ENCODE measurements at places on chromosomes 2 and 18.

DNA sequence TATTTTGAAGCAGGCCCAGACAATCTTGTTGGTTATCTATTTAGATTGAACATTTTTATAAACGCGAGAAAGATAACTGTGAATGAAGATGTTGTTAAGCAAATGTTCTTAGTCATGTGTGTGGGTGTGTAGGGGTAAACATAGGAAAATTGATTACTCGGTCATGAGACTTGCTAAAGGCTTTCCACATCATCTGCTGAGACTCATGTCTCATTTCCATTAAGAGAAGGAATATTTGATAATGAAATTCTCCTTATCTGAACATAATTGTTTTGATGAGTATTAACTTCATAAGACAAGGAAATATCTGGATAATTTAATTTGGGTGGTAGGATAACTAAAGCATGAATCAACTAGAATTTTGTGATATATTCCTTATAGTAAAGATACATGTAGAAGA is 19.7 kb downstream of the CCDC102B start:
- DNase-seq, result no peak

- DNase-seq, result no peak
Measured at GRCh38 chr2:162711832-162712540, 126.6 kb downstream of the KCNH7 start.

DNA sequence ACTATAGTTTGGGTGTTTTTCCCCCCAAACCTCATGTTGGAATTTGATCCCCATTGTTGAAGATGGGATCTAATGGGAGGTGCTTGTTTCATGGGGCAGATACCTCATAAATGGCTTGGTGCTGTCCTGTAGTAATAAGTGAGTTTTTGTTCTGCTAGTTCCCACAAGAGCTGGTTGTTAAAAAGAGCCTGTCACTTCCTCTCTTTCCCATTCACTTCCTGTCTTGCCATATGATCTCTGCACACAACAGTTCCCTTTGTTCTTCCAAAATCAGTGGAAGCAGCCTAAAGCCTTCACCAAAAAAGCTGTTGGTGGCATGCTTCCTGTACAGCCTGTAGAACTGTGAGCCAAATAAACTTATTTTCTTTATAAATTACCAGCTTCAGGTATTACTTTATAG is 768.2 kb upstream of the VRK2 start:
- no peak for DNase-seq

- DNase-seq, result no peak
Measured at GRCh38 chr2:236688563-236689392, 119.2 kb downstream of the ACKR3 start.

DNA sequence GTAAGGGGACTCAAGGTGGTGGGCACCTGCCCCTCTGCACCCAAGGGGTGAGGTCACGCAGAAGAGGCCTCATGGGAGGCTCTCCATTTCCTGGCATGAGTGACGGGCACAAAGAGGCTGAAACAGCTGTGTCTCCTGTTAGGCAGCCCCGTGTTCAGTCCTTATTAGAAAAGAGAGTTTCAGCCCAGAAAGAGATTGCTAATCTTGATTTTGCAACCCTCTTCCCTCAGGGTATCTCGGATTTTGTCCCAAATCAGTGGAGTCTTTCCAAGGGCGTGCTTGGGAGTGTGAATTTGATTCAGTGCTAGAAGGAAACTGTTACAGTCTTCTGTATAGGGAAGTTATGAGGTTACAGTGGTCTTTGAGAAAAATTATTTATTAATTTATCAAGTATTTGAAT is 10.4 kb downstream of the TNFRSF11A start:
- DNase-seq, result no peak

- DNase-seq, result no peak
Measured at GRCh38 chr2:236117861-236118269, 50.3 kb downstream of the GBX2 start.

DNA sequence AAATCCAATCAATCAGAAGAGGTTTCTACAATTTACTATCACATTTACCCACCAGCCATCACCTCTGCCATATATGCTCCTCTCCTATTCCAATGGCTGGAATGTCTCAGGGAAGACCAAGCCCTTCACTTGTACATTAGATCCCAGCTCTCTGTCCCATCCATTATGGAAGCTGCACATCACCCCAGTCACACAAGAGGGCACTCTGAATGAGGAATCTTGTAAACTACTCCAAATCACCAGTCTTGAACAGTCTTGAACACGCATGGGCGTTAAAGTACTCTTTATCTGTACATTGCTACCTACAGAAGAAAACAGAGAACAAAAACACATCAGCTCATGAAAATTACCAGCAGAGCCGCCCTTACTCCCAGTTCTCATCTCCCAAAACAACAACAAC is 38.7 kb downstream of the ZC3H8 start:
- DNase-seq, result no peak

GRCh38 chr2:15641530-15641982 is 49.9 kb downstream of the DDX1 start:
- DNase-seq, result no peak

GRCh38 chr2:28346587-28346986 is 46.1 kb upstream of the FOSL2 start:
- DNase-seq, result no peak

DNA sequence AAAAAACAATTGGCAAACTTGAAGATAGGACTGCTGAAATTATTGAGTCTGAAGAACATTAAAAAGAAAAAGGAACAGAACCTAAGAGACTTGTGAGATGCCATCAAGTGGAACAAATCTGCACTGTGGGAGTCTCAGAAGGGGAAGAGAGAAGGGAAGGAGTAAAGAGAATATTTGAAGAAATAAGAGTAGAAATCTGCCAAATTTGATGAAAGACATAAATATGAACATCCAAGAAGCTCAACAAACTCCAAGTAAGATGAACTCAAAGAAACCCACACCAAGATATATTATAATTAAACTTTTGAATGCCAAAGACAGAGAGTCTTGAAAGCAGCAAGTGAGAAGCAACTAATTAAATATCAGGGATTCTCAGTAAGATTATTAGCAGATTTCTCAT is 102.7 kb downstream of the ZNF519 start:
- no peak for DNase-seq

DNA sequence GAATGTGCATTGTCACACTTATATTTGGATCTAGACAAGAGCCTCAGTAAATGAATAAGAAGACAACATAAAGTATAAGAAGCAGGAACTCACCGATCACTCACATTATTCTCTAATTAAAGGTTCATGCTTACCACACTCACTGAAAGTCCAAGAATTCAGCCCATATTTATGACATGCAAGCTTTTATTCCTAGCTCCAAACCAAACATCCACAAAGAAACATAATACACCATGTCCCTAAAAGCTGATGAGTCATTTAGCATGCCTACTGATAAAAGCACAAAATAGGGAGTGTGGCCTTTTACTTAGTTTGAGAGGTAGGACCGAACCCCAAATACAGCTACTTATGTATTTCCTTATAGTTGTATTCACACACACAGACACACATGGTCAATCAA is 1094.6 kb upstream of the CDH2 start:
- no peak for DNase-seq

GRCh38 chr18:62407660-62408059 is 82.5 kb downstream of the TNFRSF11A start:
- no peak for DNase-seq

- DNase-seq, result peak; percentile 4
Measured at GRCh38 chr2:222613715-222614331, 42.1 kb downstream of the FARSB start.

DNA sequence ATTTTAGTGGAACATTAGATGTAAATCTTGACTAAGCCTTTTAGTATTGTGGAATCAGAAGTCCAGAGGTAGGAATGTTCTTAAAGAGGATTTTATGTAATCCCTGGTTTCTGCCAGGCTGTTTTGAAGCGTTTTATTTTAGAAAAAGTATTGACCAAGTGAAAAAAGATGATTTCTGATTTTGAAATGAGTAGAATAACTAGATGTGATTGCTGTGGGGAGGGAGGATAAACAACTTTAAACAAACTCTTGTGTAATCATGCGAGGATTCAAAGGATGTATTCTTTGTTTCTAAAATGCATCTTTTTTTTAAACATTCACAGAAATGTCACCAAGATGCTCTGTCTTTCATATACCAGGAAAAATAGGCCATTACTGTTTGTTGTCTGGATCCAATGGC is 53.9 kb downstream of the PHLPP1 start:
- no peak for DNase-seq

DNA sequence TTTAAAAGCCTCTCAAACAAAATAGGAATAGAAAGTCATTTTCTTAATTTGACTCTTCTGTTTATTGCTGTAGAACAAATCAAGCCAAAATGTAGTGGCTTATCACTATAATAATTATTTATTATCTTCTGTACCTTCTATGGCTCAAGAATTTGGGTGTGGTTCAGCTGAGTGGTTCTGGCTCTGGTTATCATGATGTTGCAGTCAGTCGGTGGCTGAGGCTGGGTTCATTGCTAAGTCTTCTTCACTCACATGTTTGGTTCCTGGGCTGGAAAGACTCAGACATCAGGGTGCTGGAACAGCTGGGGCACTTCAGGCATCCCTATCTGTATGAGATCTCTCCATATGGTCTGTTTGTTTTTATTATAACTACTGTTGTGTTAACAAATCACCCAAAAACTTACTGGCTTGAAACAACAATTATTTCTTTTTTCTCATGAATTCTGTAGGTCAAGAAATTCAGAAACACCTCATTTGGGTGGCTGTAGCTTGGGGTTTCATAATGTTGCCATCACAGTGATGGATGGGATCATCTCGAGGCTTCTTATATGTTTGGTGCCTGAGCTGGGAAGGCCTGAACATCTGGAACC is 242.6 kb upstream of the FBXO11 start:
- DNase-seq, result no peak

DNA sequence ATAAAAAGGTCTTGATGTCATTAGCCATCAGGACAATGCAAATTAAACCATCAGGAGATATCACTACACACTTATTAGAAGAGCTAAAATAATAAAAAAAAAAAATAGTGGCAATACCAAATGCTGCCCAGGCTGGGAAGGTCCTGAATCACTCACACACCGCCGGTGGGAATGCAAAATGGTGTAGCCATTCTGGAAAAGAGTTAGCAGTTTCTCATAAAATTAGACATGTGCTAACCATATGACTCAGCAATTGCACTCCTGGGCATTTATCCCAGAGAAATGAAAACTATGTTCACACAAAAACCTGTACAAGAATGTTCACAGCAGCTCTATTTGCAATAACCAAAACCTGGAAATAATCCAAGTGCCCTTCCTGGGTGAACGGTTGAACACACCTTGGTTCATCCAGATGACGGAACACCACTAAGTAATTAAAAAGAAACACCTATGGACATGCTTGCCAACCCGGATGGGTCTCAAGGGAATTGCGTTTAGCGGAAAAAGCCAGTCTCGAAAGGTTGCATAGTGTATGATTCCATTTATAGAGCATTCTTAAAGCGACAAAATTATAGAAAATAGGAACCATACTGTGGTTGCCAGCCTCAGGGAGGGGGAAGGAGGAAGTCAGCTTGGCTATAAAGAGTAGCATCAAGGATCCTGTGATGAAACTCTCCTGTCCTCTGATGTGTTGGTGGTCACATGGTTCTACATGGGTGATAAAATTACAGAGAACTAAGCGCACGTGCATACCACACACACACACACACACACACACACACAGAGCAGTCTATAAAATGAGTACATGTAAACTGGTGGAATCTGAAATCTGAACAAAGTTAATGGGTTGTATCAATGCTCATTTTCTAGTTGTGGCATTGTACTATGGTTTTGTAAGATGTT is 4.6 kb downstream of the MBP start:
- no peak for DNase-seq

DNA sequence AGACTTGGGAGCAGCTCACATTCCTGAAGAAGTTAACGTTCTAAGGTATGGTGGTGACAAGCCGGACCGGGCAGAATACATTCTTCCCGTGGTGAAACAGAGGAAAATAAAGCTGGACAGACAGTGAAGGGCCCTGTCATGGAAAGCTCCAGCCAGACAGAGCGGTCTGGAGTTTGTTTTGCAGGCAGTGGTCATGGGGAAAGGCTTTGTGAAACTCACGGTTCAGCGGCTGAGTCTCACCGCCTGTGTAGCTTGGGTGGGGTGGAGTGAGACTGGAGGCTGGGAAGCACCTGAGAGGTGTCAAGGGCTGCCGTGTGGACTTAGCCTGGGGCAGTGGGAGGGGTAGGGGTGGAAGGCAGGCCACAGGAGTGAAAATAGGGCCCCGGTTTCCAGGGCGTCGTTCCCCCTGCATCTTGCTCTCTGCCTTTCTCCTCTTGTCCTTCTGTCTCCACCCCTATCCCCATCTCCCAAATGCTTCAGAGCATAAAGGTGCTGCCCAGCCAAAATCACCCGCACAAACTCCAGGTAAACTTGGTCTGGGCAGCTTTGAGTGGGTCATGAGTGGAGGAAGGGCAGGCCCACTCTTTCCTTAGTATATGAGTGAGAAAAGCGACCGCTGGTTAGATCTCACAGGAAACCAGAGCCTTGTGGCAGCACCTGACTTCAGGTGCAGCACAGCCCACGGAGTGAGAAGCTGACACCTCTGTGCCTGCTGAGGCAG is 11.4 kb upstream of the SLC20A1 start:
- DNase-seq, result no peak
